ENCODE measurements at places on chromosomes 1 and 21.
A peak's percentile ranks its signal among the peaks of the same experiment; 100 is the strongest.

DNA sequence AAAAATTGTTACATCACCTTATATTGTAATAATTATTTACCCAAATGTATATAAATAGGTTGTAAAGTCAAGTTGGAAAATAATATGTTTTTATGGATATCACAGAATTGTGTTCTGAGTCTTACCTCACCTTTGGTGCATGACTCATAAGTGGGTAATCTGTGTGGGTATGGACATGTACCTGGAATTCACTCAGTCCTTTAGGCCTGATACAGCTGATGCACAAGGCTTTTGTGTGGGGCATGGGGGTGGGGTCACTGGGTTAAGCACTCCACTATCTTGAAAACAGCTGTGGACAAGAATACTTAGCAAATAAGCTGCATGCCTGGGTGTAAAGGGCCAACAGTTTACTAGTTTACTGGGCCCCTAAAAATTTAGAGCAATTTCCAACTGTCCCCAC, 34.4 kb downstream of the INKA2 start:
- no peak for DNase-seq

GRCh38 chr1:98316286-98316905, 345.1 kb upstream of the SNX7 start:
- DNase-seq = peak; percentile 60

GRCh38 chr1:15833069-15833679, 14.3 kb upstream of the SPEN start:
- DNase-seq = peak; percentile 79

DNA sequence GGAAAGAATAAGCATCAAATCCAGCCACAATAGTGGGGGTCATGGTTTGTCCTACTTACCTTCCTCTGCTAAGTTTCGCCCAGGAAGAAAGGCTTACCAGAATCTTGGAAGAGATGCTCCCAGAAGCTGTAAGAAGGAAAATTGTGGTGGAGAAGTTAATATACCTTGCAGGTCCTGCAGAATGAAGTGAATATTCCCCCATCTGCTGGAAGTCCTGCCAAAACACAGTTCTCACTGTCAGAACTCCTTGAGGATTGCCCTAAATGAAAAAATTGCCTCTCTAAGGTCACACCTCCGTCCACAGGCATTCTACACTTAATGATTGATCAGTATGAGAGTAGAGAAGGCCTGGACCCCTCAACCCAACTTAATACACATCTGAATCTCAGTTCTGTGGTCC, 78.4 kb upstream of the RGS21 start:
- DNase-seq = no peak

DNA sequence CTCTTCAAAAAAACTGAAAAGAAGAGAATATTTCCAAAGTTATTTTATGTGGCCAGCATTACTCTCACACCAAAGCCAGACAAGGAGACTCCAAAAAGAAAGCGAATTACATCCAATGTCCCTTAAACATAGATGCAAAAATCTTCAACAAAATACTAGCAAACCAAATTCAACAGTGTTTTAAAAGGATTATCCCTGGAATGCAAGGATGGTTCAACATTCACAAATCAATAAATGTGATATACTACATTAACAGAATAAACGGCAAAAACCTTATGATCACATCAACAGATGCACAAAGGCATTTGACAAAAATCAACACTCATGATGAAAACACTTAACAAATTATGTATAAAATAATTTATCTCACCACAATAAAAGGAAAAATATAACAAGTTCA, 207.8 kb downstream of the DENND1B start:
- DNase-seq = peak; percentile 1

GRCh38 chr21:34883491-34884271, 165.4 kb downstream of the RUNX1 start:
- DNase-seq = no peak

DNA sequence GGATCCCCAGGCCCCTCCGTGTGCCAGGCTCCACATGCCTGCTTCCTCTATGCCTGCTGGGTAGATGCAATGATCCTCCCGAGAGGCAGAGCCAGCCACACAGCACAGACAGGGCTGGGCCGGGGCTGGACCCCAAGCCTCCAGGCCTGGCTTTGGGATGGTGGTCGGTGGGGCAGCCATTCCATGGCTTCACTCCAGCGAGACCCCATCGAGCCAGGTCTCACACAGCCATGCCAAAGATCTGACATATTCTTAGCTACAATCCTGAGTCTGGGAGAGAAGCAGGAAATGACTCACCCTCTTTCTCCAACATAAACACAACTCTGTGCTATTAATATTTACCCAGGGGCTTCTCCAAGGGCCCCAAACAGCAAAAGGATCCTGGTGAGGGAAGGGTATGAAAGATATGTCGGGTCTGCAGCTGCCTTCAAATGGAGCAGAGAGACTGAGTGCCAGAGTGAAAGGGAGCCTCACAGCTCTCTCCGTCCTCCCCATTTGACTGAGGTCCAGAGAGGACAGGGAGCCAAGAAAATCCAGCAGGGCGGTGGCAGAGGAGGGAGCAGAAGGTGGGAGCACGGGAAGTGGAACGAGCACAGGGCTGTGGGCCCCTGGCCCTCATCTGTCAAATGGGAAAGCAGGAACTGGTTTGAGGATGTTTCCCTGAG, 639.5 kb downstream of the MATN1 start:
- DNase-seq = peak; percentile 70

GRCh38 chr21:41090981-41091380, 77.0 kb upstream of the BACE2 start:
- no peak for DNase-seq

GRCh38 chr1:219385787-219386427, 212.2 kb downstream of the LYPLAL1 start:
- DNase-seq = peak; percentile 66

GRCh38 chr1:157234705-157235273, 96.6 kb upstream of the ETV3 start:
- DNase-seq = no peak

DNA sequence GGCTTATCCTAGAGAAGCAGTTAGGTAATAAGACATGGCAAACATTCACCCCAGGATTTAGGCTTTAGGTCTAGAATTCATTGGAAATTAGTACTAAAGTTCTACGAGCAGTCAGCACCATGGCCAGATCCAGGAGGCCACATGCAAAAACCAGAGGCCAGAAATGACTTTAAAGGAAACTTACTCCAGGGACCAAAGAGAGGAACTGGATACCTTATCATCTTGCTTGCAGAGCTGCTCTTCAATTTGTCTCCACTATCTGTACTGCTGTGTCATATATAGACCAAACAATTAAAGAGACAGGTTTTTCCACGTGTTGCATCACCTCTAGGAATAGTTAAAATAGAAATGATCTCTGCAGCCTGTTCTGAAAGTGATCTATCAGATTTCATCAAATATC, 127.8 kb downstream of the LMX1A start:
- no peak for DNase-seq

DNA sequence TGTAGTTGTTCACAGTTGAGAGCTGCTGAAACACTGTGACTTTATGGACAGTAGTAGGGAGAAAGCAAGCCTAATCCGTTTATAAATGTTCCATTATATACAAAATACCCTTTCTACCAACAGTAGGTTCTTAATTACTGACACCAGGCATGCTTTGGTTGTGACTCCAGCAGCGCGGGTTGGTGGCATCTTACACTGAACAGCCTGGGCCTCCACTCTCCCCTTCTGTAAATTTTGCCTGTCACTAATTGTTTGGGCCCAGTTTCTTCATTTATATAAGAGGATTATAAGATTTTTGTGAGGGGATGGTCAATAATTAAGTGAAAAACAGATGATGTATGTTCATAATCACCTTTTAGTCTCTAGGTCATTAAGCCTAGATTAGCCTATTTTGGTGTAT, 58.2 kb downstream of the ITSN1 start:
- DNase-seq = no peak

Measured in fibroblast of mammary gland (primary cell).